Heart right ventricle (tissue), 16 donors: ENCODE measurements at places on chromosomes 2 and 18. TPM values are rescaled to one million over a fixed set of nuclear protein-coding genes. Genes with fewer than 3 reads are reported as not detected.

Gene PXDN
- total RNA-seq = 18.7 TPM

Gene EN1
- total RNA-seq = not detected

Gene UGT1A8
- total RNA-seq = not detected

Gene CPO
- total RNA-seq = 0.35 TPM

DNA sequence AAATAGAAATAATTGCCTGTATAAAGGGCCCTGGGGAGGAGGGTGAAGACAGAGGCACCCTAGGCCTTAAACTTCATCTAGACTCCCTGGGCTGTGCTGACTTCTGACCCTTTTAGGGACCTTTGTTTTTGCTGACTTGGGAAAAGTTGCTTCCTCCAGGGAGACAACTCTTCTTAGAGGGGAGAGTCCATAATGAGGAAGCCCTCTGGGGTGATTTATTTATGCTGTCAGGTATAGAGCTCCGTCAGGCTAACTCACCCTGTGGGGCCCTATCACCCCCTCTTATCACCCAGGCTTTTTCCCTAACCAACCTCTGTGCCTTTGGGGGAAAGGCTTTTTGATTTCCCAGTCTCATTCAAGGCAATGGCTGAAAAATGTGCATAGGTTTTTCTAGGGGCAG is 8.1 kb downstream of the ONECUT2 start:
- H3K4me1 ChIP-seq = peaks cover 34% of the 10 kb centered on the region
- H3K27ac ChIP-seq = no peak overlapping the region

GRCh38 chr18:48924630-48925490 is 25.9 kb downstream of the SMAD7 start:
- H3K4me3 ChIP-seq = no peak overlapping the region
- peaks cover 96% of the 10 kb centered on the region for H3K4me1 ChIP-seq
- peaks cover 22% of the 10 kb centered on the region for H3K36me3 ChIP-seq
- H3K27ac ChIP-seq = peak overlapping the region; percentile 51

DNA sequence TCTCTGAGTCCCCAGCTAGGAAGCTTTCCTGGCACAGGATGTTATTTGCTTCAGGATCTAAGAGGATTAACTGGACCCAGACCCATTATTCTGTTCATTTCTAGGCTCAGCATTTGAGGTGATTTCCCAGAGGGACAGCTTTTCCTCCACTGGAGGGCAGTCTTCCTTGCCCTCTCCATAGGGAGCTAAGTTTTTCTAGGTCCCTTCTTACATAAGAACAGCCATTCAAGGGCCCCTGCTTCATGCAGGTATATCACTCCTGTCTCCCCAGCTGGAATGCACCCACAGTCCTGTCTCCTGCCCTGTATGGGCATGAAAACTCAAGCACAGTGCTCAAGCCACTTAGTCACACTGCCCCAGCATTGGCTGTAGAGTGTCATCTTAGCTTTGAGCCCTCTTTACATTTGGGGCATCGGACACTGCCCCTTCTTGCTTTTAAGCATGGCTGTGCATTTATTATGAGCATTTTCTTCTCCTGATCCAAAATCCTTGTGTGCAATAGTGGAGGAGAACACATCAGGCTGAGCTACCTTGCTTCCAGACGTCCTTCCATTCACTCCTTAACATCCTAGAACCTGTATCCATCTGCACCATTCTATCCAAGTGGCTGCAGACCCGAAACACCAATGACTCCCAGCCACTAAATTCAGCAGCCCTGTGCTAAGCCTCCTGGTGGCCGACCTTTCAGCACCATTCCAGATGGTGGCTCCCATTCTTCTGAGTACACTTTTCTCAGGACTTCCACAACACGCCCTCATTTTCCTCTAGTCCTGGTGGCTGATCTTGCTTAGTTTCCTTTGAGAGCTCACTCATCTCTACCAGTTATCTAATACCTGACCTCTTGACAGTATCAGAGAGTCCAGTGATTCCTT is 80.0 kb downstream of the COPS8 start:
- H3K4me1 ChIP-seq = peaks cover 9% of the 10 kb centered on the region
- no peaks in the 10 kb centered on the region for H3K27me3 ChIP-seq
- no peaks in the 10 kb centered on the region for H3K36me3 ChIP-seq
- no peak for DNase-seq

GRCh38 chr18:25425024-25425423 is 73.1 kb upstream of the ZNF521 start:
- H3K4me3 ChIP-seq = no peak overlapping the region
- DNase-seq = no peak
- no peaks in the 10 kb centered on the region for H3K36me3 ChIP-seq
- H3K27ac ChIP-seq = no peak overlapping the region
- no peaks in the 10 kb centered on the region for H3K27me3 ChIP-seq

GRCh38 chr18:7577706-7578105 is 10.6 kb downstream of the PTPRM start:
- no peaks in the 10 kb centered on the region for H3K27me3 ChIP-seq
- H3K4me3 ChIP-seq = no peak overlapping the region
- H3K27ac ChIP-seq = no peak overlapping the region
- H3K4me1 ChIP-seq = peaks cover 19% of the 10 kb centered on the region
- DNase-seq = no peak
- no peaks in the 10 kb centered on the region for H3K36me3 ChIP-seq

DNA sequence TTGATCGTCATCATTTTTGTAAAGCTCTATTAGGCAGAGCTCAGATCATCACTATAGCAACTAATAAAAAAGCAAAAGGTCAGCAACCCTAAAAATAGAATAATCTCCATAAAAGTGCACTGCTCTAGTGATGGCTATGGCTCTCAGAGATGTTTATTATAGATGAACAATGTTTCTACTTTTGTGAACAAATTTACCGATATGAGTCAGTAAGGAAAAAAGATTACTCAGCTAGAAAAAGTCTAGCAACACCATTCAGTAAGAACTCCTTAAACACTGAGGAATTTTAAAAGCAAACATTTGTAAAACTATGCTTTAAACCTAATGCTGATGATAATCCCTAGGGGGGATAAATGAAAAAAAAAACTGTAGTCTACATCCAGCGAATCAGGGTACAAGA is 69.6 kb downstream of the ACVR1C start:
- H3K4me1 ChIP-seq = no peaks in the 10 kb centered on the region
- no peaks in the 10 kb centered on the region for H3K27me3 ChIP-seq

GRCh38 chr2:232540441-232541041 is 1.0 kb downstream of the CHRNG start:
- no peak overlapping the region for H3K4me3 ChIP-seq
- H3K27ac ChIP-seq = no peak overlapping the region
- H3K27me3 ChIP-seq = peaks cover 10% of the 10 kb centered on the region
- peaks cover 12% of the 10 kb centered on the region for H3K4me1 ChIP-seq
